ENCODE measurements at places on chromosomes 7 and 10. TPM values are rescaled to one million over a fixed set of nuclear protein-coding genes. Genes with fewer than 3 reads are reported as not detected.

DNA sequence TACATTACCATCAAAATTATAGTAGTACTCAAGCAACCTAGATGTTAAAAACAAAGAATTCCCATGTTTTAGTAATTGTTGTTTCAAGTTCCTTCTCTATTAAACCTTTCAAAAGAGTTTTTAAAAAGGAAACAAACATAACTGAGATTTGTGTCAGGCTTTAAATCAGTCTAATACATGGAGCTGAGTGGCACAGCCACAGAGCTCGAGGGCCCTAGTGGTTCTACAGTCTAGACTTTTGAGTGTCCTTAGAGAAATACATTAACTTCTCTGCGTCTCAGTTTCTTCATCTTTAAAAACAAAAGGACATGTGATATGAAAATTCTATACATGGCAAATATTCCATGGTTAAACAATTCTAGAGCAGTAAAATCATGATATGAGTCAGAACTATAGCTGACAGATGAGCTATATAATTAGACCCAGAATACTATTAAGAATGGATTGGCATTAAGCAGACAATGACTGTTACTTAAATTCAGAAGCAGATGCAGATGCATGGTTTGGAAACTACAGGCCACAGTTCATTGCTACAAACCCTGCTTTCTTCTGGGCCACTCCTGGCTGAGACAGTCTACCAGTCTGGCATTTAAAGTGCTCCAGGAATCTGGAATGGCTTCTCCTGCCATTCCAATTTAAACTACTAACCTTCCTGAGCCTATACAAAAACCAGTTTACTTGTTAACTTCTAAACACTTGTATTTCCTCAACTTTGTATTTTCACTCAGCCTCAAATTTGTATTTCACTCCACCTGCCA lies 77.4 kb downstream of the EPC1 start:
- no peak for DNase-seq

DNA sequence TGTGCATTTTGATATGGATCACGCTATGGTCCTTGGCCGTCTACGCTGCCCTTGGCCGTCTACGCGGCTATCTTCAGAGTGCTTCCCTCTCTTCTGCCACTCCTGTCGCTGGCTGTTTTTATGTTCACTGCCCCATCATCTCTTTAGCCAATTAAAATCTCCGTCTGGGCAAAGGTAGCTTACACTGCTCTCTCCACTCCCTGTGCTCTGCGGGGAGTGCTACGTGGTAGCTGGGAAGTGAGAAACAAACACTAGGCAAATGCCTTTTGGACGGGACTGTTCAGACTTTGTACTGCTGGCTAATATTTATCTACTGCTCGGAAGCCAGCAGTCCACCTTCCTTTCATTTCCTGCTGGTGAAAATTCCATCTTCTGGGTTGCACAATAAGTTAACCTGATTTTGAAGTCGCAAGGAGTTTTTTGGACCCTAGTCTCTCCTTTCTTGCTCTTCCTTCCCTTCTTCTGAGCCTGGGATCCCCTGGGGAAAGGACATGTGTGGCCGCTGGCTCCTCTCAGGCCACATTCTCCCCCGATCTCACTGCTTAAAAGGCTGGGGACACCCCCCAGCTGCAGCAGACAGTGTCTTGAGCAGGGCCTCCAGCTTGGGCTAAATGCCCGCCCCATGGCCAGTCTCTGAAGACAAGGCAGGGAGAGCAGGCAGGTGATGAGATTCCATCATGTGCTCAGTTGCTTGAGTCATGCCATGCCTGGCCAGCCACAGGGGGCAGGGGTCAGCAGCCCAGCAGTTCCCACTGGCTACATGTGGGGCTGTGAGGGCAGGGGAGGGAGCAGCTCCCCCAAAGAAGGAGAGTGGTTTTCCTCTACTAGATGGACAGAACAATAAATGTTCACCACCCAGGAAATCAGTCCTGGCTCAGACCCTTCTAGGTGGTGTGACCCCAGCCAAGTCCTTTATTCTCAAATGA lies 25.5 kb upstream of the RBM33 start:
- DNase-seq, result no peak

DNA sequence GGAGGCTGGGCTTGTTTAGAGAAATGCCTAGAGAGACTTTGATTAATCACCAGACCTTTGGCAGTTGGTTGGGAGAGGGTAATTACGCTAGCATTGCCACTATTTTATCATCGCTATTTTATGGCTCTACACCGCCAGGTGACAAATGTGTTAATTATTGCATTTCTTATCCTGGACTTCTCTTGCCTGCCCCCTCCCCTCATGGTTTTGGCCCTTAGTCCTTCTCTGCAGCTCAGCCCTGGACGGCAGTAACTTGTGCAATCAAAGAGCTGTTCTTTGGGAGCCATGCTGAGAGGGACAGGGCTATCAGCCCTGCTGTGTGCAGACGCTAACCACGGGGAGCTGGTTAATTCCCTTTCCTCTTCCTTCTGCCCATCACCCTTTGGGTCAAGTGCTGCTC lies 585.0 kb downstream of the AUTS2 start:
- no peak for DNase-seq

GRCh38 chr7:144786079-144786478 lies 49.8 kb downstream of the TPK1 start:
- no peak for DNase-seq

GRCh38 chr10:130483691-130484467 lies 347.7 kb downstream of the GLRX3 start:
- DNase-seq, result no peak

GPC2 gene
- total RNA-seq, result 2.9 TPM

HOXA9 gene
- not detected for total RNA-seq
